ENCODE measurements at places on chromosomes 12 and 14.

GRCh38 chr12:848173-848865 lies 95.9 kb downstream of the WNK1 start:
- no peak for DNase-seq

- DNase-seq = no peak
Measured at GRCh38 chr14:74249433-74250375, 10.5 kb downstream of the VSX2 start.

- DNase-seq = no peak
Measured at GRCh38 chr12:14854586-14855183, 11.4 kb upstream of the ART4 start.

DNA sequence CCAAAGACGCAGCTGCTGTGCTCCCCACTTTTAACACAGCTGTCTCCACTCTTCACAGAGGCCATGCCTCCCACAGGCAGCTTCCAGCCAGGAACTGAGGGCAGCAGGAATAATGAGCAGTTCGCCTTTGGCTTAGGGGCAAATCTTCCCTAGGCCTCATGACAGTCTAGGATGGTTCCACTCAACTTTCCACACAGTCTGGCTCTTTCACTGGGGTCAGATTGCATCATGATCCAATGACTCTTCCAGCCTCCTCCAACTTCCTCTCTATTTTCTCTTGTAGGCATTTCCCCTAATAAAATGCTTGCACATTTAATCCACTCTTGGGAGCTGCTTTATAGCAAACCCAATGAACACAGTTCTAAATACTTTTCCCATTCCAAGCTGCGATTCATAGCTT lies 271.6 kb upstream of the ATP2B1 start:
- no peak for DNase-seq

DNA sequence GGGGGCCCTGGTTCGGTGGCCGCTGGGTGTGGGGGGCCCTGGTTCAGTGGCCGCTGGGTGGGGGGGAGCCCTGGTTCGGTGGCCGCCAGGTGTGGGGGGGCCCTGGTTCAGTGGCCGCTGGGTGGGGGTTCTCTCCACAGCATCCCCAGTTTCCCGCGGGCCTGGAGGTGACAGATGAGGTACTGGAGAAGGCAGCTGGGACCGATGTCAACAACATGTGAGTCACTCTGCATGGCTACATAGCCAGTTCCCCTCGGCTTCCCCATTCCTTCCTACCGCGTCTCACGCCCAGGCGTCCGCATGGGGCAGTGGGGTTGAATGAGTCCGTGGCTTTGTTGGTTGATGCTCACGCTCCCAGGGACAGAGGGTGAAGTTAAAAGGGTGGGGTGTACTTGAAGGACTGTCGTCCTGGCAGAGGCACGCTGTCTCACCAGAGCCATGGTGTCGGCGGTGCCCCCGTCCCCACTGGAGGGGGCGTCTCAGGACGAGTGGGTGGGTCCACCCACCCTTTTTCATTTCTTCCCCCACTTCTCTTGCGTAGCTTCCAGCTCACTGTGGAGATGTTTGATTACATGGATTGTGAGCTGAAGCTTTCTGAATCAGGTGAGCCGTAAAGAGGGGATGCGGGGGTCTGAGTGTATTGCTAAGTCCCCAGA lies 15.6 kb downstream of the HIP1R start:
- no peak for DNase-seq

DNA sequence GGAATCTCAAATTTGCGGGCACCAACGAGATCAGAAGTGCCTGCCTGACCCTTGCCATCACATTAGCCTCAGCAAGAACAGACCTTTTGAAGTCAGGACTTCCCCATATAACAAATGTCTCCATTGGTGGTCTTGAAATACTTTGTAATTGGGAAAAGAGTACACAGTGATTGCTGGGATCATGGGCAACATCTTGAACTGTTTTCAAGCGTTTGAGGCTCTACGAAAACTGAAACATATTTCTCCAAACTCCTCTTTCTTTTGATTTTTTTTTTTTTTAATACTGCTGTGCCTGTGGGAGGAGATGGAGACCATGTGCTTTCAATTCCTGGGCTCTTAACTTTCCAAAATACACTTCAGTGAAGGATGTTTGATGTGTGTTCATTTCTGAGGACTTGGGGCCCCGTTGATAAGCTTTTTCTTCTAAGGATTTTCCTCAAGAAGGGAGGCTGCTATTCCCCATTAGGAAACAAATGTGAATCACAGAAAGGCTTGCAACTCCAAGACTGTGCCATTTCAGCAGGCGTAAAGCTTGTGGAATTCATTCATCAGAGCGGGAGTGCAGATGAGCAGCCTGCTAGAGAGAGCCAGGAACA lies 94.5 kb downstream of the TMEM132C start:
- DNase-seq = no peak

GRCh38 chr12:40225984-40226602 lies 1.3 kb downstream of the LRRK2 start:
- DNase-seq = no peak

GRCh38 chr12:98405805-98406366 lies 109.5 kb upstream of the TMPO start:
- no peak for DNase-seq

DNA sequence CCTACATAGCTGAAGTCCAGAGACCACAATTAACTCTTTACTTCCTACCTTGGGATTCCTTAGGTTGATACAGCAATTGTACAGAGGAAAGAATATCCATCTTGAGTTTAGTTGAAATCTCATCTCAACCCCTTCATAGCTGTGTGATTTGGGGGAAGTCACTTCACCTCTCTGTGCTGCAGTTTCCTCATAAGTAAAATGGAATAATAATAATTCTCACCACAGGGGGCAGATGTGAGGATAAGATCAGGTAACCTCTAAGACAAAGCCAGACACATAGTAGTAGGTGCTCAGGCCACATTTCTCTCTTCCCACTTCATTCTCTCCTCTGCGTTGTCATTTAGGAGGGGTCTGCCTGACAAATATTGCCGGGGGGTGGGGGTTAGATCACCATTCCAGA lies 6.7 kb downstream of the FOXN4 start:
- no peak for DNase-seq

DNA sequence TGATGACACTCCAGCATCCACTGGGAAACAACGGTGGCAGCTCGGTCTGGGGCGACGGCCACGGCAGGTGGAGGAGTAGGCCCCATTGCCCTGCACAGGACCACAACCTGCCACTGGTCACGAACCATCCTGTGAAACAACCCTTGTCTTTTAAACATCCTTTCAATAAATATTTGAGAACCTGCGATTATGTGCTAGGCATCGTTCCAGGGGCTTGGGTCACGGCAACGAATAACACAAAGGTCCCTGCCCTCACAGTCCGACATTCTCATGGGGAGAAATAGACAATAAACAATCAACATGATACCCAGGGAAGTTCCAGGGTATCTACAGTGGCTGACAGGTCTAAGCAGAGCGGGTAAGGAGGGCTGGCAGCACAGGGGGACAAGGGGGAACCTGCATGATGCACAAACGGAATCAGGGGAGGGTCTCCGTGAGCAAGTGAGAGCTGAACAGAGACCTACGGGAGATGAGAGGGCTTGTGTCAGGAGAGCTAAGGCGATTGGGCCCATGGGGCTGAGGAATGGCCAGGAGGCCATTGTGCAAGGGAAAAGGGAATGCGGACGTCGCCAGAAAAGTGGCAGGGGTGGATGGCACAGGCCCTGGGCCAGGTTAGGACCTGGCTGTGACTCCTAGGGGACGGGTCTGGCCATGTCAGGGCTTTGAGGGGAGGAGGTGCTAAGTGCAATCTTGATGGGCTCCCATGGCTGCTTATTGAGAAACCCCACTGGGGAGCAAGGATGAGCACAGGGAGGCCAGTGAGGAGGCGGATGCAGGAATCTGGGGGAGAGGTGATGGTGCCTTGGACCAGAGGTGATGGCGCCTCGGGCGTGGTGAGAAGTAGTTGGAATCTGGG lies 9.7 kb downstream of the SCARB1 start:
- no peak for DNase-seq

GRCh38 chr12:76084863-76085519 lies 506 bp upstream of the NAP1L1 start:
- DNase-seq = no peak

- DNase-seq = peak; percentile 18
Measured at GRCh38 chr14:94485944-94486841, 10.2 kb upstream of the SERPINA9 start.
